ENCODE measurements at places on chromosomes 12 and 14.
A peak's percentile ranks its signal among the peaks of the same experiment; 100 is the strongest.

- no peak for DNase-seq
Observed at GRCh38 chr14:22510527-22511110, 78.4 kb downstream of the DAD1 start.

GRCh38 chr12:52242442-52243258 is 9.6 kb downstream of the KRT7 start:
- no peak for DNase-seq

DNA sequence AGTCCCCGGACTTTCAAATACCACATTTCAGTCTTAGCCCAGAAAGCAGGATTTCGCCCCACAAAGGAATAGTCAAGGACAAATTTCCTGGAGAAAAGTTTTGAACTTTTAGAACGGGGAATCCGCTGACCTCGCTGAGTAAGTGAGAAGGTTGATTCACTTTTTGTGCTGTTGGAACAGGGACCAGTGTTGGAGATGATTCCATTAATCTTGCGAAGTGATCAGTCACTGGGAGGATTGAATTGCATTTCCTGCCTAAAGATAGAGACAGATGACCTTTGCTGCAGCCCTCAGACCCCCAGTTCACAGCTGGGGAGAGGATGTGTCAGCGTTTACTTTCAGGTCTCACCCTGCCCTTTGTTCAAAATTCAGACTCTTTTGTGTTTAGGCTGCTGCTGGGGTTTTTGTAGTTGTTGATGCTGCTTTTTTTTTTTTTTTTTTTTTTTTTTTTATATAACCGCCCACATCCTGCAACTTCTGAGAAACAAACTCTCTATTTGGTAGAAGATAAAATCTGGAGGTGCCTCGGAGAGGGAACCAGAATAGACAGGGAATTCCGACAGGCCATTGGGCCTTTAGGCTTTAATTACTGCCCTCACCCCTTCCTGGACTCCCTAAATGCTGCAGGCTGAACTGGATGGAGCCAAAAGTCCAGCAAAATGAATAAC is 9.8 kb upstream of the KDM2B start:
- peak; percentile 24 for DNase-seq

GRCh38 chr14:31716208-31716607 is 155.0 kb downstream of the NUBPL start:
- DNase-seq: no peak

- DNase-seq: no peak
Observed at GRCh38 chr12:21065845-21066244, 65.1 kb upstream of the SLCO1B1 start.

DNA sequence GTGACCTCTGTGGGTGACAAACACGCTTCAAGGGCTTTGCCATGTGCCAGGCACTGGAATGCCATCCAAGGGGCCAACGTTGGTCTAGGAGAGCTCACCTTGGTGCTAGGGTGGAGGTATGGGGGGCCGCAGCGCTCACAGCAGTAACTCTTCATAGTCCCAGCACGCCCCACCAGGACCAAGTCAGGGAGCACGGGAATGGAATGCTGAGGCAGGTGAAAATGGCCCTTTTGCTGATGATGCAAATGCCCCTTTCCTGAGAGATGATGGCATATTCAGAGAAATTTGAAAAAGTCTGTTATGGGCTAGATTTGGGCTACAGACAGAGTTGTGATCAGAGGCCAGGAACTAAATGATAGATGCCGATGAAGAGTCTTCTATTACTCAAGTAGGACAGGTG is 10.0 kb upstream of the FAM181A start:
- no peak for DNase-seq

GRCh38 chr12:14540801-14541462 is 26.8 kb downstream of the PLBD1 start:
- DNase-seq: no peak

GRCh38 chr12:116635487-116635886 is 76.3 kb downstream of the MAP1LC3B2 start:
- DNase-seq: no peak

GRCh38 chr12:95402096-95402495 is 71.9 kb upstream of the METAP2 start:
- no peak for DNase-seq

DNA sequence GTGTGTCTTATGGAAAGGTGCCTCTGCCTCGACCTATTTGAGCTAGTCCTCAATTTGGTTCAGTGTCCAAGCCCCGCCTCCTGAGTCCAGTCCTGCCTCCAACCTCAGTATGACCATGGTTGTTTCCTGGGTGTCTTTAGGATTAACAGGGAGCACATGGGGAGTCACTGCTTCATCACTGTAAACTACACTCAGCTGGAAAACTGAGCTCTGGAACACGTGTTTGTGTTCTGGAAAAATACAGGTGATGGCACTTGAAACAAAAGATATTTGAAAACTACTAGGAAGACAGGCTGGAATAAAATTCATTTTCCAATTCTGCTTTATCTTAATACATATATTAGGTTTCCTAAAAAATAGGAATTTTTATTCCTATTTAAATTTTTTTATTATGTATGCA is 1187.3 kb upstream of the TMEM132C start:
- no peak for DNase-seq

- no peak for DNase-seq
Observed at GRCh38 chr14:68936476-68936875, 42.6 kb downstream of the ACTN1 start.

GRCh38 chr12:10673659-10674384 is at the start of gene STYK1:
TSS of gene STYK1 (minus strand) at chr12:10674052. CDS start at chr12:10634618, 39,434 bp downstream.
- peak; percentile 57 for DNase-seq

- DNase-seq: peak; percentile 52
Observed at GRCh38 chr12:51341251-51342007, 5.0 kb downstream of the CELA1 start.

- DNase-seq: no peak
Observed at GRCh38 chr12:96892104-96892503, 15.0 kb upstream of the NEDD1 start.

- peak; percentile 33 for DNase-seq
Observed at GRCh38 chr12:89353188-89353822, 1.0 kb upstream of the DUSP6 start.

DNA sequence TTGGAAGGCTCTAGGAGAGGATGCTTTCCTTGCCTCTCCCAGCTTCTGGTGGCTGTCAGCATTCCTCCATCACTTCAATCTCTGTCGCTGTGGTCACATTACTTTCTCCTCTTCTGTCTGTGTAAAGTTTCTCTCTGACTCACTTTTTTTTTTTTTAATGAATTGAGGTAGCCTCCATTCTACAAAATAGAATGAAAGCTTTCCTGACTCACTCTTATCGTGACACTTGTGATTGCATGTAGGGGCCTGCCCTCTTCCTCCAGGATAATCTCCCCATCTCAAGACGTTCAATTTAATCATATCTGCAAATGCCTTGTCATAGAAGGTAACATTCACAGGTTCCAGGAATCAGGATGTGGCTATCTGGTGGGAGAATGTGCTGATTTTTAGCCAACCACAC is 153.5 kb upstream of the HMGA2 start:
- no peak for DNase-seq

DNA sequence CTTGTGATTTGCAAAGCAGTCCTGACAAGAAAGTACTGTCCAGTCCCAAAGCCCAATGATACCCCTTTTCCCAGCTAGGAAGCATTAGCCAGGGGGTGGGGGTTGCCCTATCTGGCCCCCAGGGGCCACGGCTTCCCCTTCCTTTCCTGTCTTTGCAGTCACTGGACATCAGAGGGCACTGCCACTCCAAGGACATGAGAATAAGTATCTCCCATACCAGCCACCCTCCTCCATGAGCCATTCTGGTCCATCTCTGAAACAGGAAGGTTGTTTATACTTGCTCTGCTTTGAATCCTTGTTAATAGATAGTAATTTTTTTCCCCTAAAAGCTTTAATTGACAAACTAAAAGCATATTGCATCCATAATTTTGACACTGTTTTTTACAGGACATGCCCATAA is 29.7 kb downstream of the RBM19 start:
- DNase-seq: no peak

DNA sequence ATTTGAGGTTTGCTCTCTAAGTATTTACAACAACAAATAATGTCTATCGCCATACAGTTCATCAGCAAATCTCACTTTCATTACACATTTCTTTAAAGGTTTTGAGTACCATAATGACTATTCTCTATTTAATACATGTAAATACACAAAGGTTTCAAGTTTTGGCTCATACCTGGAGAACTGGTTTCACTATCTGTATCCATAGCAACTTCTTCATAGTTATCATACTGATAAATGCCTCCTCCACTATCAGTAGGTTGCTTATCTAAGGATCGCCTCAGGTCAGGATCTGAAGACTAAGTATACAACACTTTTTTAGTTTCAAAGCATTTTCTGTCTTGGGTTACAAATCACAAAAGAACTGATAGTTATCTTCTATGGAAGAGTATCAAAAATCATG is 21.4 kb downstream of the ZFC3H1 start:
- DNase-seq: no peak

DNA sequence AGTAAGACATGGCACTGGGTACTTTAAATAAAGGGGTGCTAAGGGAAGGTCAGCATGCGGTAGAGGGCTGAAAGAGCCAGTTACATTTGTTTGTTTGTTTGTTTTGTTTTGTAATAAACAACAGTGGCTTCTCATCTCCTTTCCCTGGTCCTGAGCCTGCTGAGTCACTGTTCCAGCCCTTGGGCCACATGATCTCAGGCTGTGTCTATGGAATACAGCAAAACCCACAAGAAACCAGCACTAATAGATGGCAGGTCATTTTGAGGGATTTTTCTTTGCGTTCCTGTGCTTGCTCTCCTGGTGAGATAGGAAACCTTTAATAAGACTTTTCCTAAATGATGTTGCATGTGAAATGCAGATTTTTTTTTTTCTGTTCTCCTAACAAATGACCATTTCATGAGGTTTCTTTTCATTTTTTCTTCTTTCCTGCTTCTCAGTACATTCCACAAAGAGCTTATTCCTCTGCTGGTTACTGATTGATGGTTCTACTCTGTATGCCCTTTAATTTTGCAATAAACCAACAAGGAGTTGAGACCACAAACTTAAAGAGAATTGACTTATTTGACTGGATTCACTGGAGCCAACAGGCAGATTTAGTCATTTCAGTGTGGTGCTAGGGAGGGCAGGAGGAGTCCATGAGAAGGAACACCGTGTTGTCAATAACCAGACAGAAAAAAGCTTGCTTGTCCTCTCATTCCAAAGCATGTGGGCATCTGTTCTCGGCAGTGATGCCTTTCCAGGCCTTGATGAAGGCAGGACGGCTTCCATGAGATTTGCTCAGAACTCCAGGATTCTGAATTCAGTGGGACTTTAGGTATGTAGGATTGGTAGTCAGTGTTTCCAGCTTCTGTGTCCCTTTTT is 459.2 kb downstream of the RAD51B start:
- DNase-seq: no peak

GRCh38 chr14:96660667-96661066 is 136.5 kb upstream of the VRK1 start:
- DNase-seq: no peak

GRCh38 chr14:41662780-41663472 is 56.2 kb downstream of the LRFN5 start:
- no peak for DNase-seq

Measured in stimulated activated CD4-positive, alpha-beta T cell treated with anti-CD3 and anti-CD28 coated beads, Interleukin-4, amount 100 ng/mL, for 48 hours (primary cell).